Activated T-helper 1 cell treated with anti-CD3 and anti-CD28 coated beads, Interleukin-2, amount 50 U/mL, for 16 hours (primary cell): ENCODE measurements at places on chromosomes 6 and 20.

- DNase-seq, result no peak
Observed at GRCh38 chr6:6635869-6636268, 47.3 kb downstream of the LY86 start.

GRCh38 chr6:489001-489400 is 97.4 kb downstream of the IRF4 start:
- no peak for DNase-seq

DNA sequence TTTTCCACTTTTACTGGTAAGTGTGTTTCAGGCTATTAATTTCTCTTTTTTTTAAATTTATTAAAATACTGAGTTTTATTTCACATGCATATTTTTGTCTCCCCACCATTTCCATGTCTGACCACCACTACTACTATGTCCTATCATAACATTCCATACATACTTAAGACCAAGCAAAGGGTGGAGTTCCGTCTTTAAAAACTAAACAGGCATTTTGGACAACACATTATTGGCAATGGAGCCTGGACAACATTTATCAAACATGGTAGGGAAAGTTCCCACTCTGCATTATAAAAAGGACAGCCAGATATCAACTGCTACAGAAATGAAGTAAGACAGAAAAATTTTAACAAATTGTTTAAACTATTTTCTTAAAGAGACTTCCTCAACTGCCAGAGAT is 91.9 kb downstream of the LMBRD1 start:
- no peak for DNase-seq

GRCh38 chr20:47167846-47168245 is 188.7 kb downstream of the ZMYND8 start:
- no peak for DNase-seq

- peak; percentile 3 for DNase-seq
Observed at GRCh38 chr20:64107736-64108457, 532 bp upstream of the NPBWR2 start.

DNA sequence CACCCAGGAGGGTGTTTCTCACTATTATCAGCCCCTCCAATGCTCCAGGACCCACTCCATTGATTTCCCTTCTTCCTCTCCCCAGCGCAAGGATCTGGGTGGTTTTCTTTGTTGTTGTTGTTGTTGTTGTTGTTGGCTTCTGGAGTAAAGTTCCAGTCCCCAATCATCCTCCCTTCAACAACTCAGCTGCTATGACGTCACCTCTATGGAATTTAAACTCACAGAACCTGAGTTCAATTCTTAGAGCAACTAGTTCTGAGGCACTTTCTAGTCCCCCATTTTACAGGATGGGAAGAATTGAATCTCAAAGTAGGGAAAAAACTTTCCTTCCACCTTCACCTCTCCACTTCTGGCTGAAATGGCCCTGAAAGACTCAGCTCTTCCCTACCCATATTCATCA is 9.7 kb upstream of the WFDC8 start:
- no peak for DNase-seq

DNA sequence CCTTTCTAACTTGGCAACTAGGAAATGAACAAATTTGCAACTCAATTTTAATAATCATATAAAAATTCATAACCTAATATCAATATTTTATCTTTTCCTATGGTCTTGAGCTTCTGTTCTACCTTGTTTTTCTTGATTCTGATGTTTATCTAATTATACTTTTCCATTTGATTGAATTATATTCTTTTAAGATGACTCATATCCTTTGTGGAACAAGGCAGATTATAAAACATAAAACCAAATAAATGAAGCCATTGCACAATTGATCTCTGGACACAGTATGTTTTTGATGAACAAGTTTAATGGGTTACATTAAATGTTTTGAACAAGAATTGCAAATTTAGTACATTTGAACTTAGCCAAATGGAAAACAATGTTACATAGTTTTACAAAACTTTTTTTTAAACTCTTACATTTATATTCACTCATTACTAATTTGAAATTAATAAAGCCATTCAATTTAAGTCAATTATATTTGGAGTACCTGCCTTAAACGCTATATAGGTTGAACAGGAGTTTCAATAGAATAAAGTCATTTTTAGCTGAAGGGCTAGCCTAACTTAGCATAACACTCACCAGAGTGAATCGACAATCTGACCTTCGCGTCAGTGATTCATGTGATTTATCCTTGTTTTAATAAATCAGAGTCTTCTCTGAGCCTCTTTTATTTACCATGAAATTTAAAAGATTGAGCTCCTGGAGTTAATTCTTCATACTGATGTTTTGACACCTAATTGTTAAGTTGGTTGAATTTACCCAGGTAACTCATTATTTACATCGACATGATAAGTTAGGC is 3.8 kb downstream of the NCOA7 start:
- DNase-seq, result no peak

GRCh38 chr6:144898052-144898689 is 613.0 kb downstream of the UTRN start:
- no peak for DNase-seq

DNA sequence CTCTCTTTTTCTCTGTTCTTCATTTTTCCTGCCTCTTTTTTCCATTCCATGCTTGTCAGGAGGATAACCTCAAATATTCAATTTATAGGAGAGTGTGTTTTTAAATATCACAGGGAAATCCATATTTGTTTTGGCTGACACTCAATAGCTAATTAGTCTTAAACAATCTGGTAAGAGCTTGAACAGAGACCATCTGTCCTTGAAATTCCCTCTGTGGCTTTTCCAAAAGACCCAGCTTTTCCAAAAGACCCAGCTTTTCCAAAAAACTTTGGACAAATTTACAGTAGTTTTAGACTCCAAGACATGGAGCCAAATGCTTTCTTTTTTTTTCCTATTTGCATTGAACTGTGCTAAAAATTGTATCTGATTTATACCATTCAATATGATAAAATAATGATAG is 127.4 kb upstream of the FAM83B start:
- DNase-seq, result no peak
